NCI-H774 (cell line): ENCODE measurements at places on chromosomes 11 and 22.

DNA sequence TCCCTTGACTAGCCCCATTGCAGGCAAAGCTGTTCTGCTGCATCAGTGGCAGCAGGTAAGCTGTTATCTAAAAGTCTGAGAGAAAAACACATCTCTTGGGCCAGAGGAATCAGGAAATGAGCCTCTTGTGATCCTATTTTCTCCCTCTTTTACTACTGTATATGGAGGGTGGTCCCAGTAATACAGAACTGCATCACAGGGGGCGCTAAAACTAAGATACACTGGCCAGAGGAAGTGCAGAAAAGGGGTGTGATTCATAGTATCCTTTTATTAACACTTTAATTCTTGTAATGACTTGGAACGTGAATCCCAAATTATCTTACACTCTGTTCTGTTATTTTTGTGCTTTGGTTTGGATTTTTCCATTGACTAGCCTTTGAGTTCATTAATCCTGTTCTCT, 8.8 kb upstream of the MED17 start:
- DNase-seq, result no peak

- no peak for DNase-seq
Measured at GRCh38 chr11:95908826-95909225, 15.1 kb downstream of the MTMR2 start.

DNA sequence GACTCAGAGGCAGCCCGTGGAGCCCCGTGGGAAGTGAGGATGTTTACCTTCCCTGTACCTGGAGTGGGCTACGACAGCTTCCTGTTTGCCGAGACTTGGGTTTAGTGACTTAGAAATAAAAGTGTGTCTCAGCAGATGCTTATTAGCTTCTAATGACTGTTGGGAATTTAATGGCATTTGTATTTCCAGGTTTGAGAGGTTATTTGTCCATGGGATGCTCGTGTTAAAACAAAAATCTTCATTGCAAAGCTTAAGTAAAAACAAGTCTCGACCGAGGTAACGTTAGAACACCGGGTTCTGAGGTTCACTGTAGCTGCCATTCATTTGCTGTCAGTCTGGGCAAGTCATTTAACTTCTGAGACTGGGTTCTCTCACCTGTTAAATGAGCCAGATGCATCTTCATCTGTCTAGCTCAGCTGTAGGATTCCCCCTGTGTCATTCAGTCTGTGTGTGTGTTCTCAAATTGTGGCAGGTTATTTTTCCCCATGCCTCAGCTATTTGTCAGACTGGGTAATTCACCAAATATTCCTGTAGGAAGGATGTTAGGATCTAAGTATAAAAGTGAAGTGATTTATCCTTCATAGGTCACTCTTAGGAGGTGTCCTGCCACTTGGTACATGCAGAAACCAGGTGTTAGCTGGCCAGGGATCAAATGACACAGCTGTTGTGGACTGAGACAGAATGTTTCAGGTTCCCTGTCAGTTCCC, 791 bp downstream of the EI24 start:
- no peak for DNase-seq

GRCh38 chr11:100777736-100778135, 90.6 kb downstream of the ARHGAP42 start:
- no peak for DNase-seq

- DNase-seq, result no peak
Measured at GRCh38 chr11:92830377-92831155, 138.9 kb upstream of the MTNR1B start.

- peak; percentile 73 for DNase-seq
Measured at GRCh38 chr11:108497317-108498045, 703 bp downstream of the POGLUT3 start.

DNA sequence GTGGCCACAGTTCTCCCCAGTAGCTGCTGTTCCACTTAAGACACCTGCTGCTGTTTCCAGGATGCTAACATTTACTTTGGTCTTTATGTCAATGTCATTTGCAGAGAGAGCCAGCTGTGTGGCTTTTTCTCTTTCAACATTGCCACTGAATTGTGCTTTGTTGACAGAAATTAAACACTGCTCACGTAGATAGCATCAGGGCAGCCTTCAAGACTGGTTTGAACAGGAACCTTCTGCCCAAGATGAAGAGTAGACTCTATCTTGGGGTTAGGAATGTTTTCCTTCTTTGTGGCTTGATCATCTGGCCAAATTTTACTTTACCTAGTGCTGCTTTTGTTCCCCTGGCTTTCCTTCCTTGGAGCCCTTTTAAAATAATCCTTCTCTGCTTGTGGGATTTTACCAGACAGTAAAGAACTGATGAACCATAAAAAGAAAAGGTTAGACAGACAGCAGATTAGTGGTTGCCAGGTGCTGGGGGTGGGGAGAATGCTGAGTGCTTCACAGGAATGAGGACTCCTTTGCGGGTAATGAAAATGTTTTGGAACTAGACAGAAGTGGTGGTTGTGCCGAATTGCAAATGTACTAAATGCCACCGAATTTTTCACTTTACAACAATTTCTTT, 22.7 kb upstream of the XBP1 start:
- peak; percentile 79 for DNase-seq

DNA sequence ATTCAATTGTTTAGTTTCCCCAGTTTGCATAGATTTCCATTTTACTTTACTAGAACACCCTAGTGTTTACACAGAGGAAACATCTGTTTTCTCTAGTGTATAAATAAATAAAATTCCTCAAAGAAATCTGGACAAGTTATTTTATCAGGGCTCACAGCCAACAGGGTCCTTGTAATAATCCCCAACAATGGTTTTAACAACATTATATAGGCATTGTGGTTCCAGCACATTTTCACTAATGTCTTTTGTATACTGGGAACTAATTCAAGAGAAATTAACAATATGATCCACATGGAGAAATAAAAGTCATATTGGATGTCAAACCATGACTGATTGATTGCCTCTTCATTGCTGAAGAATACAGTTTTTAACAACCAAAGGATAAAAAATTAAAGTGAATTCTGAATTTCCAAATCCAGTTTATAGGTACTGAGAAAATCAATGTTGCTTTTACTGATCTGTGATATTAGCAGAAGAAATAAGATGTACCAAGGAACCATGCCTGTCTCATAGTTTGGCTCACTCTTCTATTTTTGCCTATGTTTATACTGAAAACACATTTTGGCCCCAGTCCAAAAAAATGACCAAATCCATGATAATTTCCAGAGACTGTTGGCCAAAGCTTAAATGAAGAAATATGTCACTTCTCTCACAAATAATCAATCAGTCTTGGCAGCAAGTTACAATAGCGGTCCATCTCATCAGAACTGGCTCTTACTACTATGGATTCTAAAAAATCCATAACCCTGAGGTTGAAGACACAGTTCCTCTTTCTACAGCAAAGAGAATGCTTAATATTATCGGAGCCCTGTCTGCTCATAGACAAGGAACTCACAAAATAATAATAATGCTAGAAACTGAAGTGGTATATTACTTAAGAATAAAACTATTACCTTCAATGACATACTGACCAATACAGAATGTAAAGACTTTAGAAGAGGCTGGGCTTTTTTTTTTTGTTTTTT, 1.4 kb upstream of the MS4A13 start:
- no peak for DNase-seq

DNA sequence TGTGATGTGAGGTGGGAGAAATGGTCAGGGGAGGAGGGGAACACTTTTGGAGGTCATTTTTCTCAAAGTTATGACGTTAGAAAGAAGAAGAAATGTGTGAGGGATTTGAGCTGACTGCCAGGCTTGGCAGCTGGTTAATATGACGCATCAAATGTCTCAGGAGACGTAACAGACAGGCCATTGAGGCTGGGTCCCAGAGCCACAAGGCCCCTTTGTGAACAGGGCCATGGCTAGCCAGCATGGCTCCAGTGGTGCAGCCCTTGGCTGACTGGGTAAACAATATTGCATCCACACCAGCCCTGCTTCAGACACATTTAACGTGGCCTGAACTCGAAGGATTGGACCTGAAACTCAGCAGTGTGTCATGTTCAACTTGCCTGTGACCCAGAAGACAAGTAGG, 34.3 kb downstream of the AMOTL1 start:
- no peak for DNase-seq

GRCh38 chr11:10114593-10115404, 179.2 kb downstream of the SBF2 start:
- DNase-seq, result no peak

GRCh38 chr11:118379497-118379896, 20.1 kb downstream of the UBE4A start:
- DNase-seq, result no peak

- DNase-seq, result no peak
Measured at GRCh38 chr11:45745065-45745811, 59.7 kb upstream of the SLC35C1 start.

DNA sequence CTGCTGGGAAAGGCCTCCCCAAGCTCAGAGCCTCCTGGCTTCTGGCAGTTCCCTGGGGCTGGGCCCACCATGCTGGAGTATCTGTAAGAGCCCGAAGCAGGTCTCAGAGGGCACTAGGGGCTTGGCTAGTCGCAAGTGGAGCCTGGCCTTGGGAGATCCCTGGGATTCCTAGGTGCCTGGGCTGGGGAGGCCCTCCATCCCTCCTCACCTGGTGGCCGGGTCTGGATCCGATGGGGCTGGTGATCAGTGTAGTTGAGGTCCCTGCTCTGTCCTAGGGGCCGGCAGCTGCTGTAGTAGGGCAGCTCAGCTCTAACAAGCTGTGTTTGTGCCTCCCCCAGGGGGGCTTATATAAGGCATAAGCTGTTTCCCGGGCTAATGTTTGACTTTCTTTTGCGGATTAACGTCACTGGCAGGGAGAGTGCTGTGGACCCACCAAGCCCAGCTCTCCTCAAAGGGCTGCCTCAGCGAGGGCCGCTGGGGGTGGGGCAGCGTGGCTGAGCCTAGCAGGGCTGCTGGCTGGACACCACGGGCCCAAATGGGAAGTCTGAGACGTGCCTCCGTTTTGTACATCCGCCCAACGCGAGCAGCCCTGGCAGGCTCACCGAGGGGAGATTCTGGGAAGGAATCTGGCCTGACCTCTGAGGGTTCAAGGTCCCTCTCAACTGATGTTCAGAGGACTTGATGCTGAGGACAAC, at the start of gene SLC22A8:
SLC22A8 (minus strand) TSS at position 321 of the 695 bp plus-strand sequence. CDS start 883 bp downstream, outside the sequence.
- no peak for DNase-seq

DNA sequence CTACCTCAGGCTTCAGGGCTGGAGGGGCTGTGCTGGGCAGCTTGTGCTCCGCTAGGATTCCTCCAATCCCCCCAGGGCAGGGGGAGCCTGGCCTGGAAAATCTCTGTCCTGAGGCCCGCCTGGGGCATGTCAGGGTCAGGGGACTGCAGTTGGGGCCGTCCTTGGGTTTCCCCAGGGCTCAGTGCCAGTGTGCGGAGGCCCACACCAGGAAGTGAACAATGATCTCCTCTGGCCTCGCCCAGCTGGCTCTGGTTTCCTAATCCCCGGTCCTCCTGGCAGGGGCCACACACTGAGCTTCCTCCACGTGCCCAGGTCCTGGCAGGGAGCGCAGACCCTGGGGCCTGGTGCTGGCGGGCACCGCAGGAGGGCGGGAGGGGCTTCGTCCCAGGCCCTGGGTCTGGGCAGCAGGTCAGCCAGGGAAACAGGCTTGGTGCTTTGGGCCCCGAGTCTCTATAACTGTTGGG, 1.4 kb upstream of the MUC2 start:
- no peak for DNase-seq

DNA sequence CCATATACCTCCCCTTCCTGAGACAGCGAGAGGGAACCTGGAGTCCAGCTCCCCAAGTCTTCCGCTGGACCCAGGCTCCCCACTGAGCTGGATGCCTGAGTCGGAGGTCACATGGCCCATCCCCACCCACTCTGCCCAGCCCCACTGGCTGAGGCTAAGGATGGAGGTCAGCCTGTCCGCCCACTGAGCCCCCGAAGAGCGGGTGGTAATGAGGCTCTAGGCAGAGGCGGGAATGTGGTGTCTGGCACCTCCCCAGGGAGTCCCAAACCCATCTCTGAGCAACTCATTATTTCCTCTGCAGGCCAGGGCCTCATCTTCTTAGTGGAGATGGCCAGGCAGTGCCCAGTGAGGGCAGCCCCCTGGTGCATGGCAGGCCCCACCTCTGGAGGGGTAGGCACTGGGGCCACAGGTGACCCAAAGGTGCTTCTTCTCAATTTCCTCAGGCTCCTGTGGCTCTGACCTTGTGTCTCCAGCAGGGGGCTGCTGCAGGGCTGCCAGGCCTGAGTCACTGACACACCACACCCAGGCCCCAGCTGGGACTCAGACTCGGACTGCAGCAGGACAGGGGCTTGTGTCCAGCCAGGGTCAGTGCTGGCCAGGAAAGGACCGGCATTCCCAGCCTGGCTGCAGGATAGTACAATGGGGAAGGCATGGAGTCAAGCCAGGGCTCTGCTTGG, 10.2 kb upstream of the PDE2A start:
- no peak for DNase-seq

DNA sequence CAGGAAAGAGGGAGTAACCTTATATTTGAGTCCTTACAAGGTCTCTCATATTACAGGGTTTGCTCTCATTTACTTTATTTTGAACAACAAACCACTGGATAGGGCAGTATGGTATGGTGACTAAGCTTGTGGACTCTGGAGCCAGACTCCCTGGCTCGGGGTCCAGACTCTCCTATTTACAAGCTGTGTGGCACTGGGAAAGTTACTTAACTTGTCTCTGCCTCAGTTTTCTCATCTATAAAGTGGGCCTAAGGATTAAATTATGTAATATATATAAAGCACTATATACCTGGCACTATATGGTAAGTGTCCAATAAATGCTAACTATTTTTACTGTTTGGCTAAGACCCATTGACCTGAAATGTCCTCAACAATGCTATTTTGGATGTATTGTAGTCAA, 1.7 kb upstream of the DCHS1 start:
- DNase-seq, result no peak

DNA sequence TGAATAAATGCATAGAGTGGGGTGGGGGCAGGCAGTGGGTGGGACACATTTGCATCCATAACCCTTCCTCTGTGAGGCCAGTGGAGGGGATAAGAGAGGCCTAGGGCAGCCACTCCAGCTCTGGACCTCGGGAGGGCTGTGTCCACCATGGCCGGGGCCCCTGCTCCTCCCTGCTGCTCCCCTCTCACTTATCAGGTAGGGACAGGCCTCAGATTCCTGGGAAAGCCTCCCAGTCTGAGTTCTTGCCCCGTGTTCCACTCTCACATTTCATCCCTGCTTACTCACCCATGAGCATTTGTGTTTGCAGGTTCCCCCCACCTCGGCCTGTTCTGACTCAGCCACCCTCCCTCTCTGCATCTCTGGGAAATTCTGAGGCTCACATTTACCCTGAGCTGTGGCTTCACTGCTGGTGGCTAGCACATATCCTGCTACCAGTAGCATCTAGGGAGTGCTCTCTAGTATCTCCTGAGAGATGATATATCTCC, 128.7 kb upstream of the TOP3B start:
- DNase-seq, result no peak

GRCh38 chr11:35946766-35947165, 2.9 kb downstream of the LDLRAD3 start:
- DNase-seq, result no peak
